ENCODE measurements at places on chromosomes 7 and 10.
A peak's percentile ranks its signal among the peaks of the same experiment; 100 is the strongest.

DNA sequence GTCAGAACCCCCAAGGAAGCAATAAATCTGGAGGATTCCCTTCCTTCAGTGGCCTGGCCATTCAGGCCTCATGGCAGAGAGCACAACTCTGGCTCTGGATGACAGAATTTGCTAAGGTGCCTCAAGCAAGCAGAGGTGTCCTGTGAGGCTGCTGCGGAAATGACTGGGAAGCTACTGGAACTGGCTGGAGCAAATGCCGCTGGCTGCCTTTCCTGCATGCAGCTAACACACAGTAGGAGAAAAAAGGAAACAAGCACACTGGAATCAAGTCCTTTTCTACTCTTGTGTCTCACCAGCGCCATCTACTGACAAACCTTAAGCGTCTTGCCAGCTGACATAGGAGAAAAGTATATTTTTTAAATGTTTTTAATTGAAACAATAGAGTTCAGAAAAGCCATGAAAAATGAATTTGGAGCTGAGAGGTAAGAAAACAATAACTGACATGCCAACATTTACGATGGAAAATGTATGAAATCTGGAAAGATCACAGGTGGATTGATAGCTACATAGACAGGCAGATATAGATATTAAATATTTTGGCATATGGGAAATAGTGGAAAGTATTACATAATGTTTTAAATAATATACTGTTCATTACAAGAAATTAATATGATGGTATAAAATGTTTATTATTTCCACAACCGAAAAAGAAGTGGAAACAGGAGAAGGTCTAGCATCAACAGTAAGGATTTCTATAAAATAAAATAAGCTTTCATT, 951.6 kb downstream of the ANKRD7 start:
- DNase-seq: peak; percentile 66

- DNase-seq: no peak
Observed at GRCh38 chr10:101834341-101834740, 9.3 kb downstream of the KCNIP2 start.

GRCh38 chr10:121157998-121158397, 306.8 kb downstream of the WDR11 start:
- no peak for DNase-seq

DNA sequence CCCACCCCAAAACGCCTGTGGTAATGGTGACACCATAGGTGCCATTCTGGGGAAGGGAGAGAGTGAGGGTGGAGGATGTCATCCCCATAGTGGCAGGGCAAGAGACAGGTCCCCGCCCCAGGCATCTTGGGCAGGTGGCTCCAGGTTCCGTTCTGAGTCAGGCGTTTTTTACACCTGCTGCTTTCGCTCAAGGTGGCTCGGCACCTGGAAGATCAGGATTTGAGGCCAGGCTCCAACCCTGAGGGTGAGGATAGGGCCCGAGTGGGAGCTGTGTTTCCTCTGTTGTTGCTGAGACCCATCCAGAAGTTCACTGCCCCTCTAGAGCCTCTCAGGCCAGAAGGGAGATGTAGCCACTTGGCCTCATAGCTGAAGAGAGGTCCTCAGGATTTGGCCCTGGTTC, 36.6 kb upstream of the DUSP5 start:
- peak; percentile 27 for DNase-seq

DNA sequence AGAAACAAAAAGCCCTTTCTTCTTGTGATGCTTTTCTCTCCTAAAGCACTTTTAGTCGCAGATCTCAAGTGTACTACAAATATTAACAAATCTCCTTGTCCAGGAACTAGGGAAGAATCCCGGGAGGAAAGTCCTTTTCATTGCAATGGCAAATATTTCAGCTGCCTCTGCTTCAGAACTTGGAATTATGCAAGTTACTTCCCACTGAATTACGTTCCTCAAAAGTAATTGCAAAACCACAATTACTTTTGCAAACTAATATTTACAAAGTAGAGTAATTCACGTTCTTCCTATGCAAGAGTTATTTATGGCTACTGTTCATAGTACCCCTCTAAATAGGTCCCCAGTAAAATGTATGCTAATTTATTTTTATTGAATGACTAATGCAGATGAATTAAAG, 14.5 kb downstream of the PRKCQ start:
- no peak for DNase-seq

DNA sequence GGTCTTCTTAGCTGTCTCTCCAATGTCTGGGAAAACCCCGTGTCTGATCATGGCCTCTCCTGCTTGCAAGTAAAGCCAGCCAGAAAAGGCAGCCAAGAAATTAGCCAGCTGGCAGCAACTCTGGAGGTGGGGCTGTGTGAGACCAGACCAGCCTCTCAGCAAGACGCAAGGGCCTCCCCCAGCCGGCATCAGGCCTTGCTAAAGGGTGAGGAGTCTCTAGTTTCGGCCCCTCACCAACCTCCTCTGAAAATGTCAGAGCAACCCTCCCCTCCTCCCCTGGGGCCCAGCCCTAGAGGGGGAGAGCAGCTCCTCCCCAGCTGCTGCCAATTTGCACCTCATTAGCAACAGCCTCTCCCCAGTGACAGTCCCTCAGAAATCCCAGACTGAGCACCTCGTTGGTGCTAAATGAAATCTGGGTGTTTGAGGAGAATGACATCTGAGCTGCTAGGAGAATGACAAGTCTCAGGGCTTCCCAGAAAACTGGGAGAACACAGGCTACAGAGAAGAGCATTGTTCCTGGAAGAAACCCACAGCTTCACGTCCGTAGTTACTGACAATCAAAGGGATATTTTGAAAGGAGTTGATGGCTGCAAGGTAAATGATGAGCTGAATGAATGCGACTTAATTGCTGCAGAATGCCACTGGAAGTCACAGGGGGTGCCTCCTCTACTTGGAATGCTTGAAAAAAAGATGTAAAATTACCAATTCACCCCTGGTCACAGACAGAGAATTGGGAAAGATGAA, 25.9 kb downstream of the DGKI start:
- peak; percentile 31 for DNase-seq

- no peak for DNase-seq
Observed at GRCh38 chr10:101003639-101004206, 4.1 kb downstream of the LZTS2 start.

- no peak for DNase-seq
Observed at GRCh38 chr7:3649250-3649649, 348.2 kb downstream of the SDK1 start.

DNA sequence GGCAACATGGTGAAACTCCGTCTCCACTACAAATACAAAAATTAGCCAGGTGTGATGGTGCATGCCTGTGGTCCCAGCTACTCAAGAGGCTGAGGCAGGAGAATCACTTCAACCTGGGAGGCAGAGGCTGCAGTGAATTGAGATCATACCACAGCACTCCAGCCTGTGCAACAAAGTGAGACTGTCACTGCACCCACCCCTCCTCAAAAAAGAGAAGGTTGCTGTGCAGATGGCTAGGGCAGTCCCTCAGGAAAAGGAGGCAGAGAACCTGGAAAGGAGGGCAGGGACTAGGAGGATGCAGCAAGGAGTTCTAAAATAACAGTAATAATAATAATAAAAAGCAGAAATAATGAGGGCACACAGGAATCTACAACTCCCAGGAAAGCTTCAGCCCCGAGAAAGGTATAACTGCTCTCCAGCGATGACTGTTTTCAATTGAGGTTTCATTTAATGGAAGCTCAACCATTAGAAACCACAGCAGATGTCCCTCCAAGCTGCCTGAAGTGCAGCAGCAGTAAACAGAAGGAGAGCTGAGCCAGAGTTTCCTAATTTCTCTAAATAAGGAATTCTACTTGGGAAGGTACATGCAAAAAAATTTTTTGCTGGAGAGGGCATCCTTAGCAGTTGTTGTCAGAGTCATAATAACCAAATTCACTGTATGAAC, 326.5 kb downstream of the GATA3 start:
- no peak for DNase-seq

DNA sequence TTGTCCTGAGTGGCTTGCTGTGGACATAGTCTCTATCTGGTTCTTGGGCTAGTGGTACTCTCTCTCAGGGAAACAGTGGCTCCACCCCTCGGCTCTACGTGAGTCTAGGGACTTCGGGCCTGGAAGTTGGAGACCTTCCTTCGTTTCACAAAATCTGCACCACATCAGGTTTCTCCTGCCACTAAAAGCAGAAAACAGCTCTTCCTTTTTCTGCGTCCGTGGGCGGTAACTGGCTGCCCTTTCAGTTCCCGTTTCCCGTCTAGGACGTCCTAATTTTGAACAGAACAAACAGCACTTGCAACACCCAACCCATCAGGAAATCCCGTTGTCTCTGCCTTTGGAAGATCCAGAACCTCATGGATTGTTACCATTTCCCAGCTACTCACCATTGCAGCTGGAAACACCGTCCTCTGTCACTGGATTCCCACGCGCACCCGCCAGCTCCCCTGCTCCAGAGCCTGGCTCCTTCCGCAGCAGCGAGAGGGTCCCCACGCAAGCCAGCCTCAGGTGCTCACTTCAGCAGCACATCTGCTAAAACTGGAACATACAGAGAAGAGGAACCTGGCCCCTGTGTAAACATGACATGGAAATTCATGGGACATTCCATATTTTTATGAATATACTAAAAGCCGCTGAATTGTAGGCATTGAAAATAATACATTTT, 311.4 kb upstream of the AKR1E2 start:
- no peak for DNase-seq

DNA sequence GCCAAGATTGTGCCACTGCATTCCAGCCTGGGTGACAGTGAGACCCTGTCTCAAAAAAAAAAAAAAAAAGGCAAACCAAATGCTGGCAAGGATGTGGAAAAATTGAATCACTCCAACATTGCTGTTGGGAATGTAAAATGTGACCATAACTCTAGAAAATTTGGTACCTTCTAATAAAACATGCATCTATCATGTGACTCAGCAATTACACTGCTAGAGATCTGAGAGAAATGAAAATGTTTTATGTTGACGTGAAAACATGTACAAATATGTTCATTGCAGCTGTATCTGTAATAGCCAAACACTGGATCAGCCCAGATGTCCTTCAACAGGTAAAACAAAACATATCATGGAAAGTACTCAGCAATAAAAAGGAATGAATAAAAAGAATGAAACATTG, 30.8 kb upstream of the SAR1A start:
- no peak for DNase-seq

DNA sequence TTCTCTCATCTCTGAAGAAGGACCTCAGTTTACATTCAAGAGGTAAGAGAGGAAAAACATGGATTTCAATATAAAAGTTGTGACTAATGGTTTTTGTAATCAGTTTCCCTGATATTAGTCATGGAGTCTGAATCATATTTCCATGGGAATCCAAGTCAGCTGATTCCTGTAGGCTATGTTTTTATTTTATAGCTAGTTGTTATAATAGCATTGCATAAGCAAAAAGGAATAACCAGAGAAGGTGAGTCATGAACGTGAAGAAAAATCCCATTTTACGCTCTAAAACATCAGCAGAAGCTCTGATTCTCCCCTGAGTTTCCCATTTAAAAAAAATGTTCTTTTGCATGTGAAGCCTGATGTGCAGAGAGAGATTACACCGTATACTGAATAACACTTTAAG, 299.3 kb downstream of the SFMBT2 start:
- no peak for DNase-seq

GRCh38 chr10:105656856-105657255, 1015.8 kb downstream of the SORCS3 start:
- no peak for DNase-seq
